ENCODE measurements at places on chromosomes 3 and 15.

- DNase-seq: no peak
Measured at GRCh38 chr3:71056327-71056726, 527.2 kb downstream of the FOXP1 start.

- no peak for DNase-seq
Measured at GRCh38 chr3:191135175-191135574, 63.9 kb upstream of the OSTN start.

DNA sequence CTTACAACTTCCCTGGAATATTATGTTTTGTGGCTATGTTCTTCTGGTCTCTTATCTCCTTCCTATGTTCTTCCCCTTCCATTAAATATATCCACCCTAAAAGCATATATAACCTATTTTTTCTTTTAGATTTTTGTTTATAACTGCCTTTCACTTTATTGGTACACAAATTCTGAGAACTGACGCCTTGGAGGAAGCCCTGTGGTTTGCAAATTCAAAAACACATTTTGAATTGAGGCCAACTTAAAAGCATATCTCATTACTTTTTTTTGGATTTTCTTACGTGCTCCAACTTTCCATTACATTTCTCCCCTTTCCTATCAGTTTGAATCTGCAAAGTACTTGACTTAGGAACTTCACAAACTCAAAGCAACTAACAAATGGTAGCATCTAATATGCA is 15.3 kb upstream of the COLQ start:
- no peak for DNase-seq

DNA sequence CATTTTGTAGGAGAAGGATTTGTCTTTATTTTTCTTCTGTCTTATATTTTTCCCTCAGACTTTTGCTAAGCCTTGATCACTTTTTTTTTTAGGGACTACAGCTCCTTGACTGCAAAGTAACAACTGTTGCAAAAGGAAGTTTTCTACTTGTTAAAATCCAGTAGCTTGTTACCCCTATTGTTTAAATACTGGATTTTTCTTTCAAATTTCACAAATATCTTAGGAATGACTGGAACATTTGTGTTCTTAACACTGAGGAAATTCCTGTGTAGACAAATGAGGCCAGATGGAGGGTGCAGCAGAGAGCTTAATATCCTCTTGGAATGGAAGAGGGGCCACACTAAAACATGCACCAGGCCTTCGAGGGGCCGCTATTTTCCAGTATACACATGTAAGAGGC is 3.2 kb upstream of the PGPEP1L start:
- DNase-seq: no peak

GRCh38 chr3:186283651-186284348 is 78.2 kb downstream of the DGKG start:
- no peak for DNase-seq

DNA sequence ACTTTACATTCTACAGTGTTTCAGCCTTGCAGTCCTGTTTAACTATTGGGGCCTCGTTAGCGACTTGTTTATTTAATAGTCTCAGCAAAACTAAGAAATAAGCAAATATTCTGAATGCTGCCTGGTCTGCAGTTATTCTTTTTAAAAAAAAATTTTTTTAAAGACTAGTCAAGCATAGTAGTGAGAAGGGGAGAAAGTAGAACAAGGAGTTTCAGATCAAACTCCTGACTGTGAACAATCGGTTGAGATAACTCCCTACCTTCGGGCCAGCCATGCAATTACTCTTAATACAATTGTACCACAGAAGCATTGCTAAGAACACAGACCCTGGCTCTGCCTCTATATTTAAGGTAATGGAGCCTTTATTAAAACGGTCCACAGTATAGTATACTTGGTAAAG is 5.8 kb upstream of the DUT start:
- DNase-seq: no peak

DNA sequence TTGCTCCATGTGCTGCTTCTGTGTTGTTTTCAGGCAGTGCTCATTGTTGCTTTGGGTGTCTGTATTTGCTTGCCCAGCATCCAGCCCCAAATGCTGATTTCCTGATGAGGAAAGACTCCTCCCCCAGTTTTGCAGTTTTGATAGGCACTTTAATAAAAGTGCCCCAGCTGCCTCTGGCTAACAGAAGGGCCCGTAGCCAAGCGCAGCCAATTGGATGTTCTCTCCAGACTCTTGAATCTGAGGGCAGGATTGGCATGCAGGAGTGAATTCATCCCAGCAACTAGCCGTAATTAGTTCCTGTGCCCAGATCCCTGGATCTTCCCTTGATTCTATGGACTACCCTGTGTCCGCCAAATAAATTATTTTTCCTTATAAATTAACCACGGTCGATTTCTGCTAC is 14.8 kb upstream of the SEMA5B start:
- no peak for DNase-seq

DNA sequence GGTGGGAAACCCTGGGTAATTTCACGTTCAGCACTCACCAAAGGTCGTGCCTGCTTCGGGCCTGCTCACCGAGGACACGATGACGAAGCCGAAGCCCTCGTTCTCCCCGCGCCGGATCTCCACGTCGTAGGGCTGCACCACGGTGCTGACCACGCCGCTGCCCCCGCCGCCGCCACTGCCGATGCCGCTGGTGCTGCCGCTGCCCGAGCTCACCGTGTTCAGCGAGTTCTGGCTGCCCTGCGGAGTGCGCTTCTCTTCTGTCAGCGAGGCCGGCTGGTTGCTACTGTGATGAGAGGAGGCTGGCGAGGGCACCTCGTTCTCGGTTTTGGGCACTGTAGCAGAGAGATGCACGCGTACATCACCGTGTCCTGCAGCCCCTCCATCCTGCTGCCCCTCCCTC is 659.5 kb downstream of the MAGI1 start:
- DNase-seq: no peak

DNA sequence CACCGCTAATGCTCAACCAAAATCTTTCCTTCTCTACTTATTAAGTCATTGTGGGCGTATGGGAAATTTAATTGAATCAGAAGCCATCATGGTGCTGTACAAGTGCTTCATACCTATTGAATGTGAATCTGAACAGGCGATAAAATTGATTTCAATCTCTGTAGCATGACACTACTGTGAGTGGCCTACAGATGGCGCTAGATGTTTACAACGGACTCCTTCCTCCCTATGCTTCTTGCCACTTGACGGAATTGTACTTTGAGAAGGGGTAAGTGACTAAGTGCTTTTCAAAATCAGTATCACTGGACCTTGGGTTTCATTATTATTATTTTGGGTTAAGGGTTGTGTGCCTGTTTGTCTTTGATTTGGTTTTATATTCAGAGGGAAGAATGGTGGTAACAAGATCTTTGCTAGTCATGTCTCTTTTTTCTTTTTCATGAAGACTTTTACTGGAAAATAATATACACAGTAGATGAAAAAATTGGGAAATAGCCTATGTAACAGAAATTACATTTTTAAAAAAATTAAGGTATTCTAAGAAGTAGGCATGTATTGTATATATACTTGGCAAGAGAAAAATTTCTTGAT is 35.4 kb downstream of the ACP3 start:
- DNase-seq: peak; percentile 84

DNA sequence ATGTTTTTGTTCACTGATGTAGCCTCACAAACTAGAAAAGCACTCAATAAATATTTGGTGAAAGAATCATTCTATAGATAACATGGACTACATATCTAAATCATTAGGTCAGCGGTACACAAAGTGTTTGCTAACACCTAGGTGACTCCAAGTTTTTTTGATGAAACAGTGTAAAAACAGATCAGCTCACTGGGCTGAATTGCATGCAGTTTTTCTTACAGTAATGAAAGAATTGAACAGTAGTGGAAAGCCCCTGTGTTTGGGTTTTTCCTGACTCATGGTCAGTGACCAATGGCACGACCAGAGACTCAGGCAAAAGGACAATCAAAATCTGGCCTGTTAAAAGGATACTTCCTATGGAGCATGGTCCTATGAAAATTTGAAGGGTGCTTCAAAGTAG is 384.3 kb upstream of the EPHA6 start:
- DNase-seq: no peak

- DNase-seq: no peak
Measured at GRCh38 chr15:95353512-95353911, 977.0 kb upstream of the NR2F2 start.

DNA sequence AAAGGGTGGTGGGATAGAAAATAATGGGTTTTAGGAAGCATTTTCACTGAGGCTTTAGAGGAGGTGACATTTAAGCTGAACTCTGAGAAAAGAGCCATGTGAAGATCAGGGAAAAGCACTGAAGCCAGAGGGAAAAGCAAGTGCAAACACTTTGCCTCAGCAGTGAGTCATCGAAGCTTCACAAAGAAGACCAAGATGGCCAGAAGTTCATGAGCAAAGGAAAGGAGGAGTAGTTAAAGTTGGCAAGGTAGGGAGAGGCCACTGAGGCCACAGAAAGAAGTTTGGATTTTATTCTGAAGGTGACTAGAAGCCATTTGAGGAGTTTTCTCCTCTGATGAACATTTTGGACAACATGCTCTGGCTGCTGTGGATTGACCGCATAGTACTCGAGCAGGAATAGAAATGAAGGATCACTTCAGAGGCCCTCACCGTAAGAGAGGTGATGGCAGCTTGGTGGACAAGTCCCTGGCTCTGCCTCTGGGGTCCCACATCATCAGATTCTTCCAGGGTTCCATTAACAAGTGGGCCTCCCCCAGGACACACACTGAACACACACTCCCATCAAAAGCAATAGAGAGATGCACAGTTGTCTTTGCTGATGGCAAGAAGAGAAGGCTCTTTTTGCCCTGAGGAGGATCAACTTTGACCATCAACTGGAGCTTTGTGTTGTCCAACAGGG is 75.5 kb downstream of the TOP2B start:
- DNase-seq: no peak

DNA sequence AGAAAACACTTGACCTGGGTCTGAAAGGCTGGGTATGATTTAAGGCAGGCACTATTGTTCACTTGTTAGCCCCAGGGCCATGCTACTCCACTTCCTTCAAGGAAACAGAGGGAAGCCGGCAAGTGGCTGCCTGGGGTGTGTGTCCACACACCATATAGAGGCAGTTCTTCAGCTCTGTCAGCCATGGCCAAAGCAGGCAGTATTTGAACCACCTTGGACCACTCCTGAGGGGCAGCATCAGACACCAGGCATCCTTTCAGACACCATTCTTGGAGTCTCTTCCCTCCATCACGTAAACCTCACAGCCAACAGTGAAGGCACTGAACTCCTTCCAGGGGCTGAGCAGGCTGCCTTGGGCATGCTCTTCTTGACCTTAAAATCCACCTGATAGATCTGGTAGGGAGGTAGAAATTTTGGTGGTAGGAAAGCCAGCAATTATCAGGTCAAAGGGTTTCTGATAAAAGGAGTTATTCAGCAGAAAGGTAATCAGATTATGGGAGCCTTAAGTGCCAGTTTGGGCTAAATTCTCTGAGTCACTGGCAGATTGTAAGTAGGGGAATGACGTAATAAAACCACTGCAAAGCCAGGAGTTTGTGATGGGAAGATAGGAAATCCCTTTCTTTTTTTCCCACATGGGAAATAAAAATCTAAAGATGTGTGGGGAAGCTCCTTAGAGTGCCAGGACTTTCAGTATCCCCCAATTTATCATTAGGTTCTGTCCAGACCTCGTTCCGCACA is 20.2 kb downstream of the TGFBR2 start:
- DNase-seq: no peak

- no peak for DNase-seq
Measured at GRCh38 chr3:115292677-115293165, 145.6 kb upstream of the ZBTB20 start.

- DNase-seq: no peak
Measured at GRCh38 chr3:156516284-156516683, 38.6 kb downstream of the SSR3 start.

DNA sequence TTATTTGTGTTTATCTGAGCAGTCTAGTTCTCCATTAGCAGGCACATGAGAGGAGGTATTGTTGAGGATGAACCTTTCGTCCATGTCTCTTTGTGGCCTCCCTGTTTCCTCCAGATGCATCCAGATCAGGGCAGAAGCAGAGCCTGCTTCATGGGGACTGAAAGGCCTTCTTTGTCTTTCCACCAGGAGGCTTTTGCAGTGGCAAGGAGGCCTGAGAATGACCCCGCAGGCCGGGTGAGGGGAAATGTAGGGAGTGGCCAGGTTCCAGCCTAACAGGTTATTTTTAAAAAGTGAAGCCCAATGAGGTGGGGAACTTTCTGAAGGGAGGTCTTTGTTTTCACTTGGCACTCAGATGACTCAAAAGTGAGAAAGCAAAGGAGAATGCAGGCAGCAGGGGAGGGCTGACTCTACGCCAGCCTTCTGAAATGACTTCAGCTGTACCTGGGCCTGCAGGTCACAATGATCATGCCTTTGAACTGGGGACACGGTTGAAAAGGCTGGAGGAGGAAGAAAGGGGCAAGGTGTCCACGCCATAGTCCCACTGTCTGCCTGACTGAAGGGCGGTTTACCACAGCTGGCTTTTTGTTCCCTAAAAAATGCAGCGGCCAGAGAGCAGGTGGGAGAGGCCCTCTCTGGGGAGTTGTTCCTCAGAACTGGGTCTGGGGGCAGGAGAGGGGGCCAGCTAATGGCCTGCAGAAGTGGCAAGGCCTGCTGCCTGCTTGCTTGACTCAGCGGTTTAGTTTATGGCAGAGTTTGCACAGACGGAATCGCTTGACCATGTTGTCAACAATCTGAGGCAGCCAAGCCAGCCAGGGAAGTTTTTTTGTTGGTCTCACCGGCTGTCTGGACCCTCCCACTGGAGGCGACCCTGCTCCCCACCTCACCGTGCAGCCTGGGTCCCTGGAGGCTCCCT is 28.7 kb downstream of the CMTM7 start:
- DNase-seq: peak; percentile 93

- DNase-seq: no peak
Measured at GRCh38 chr15:49236869-49237268, 66.8 kb downstream of the GALK2 start.

DNA sequence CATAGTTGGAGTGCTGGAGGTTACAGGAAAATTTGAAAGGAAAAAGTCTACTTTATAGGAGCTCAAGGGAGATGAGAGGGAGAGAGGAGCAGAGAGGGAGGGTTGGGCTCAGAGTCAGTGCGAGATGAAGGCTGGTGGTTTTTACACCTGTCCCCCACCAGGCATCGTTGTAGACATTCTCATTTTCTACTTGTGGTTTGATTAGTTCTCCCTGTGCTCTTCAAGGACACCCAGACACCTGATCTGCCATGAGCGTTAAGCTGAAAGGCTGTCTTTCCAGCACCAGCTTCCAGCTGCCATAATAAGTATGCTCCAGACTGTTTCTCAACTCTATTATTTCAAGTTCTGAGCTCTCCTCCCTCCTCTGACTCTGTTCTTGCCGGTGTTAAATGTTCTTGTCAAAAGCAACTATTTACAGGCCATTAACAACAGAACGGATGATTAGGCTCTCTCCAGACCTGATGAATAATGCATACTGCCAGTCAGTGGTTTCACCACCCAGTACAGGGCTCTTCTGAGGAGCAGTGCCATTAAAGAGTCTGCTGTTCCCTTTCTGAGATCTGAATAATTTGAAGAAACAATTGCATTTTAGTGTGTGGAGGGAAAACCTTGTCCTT is 514.6 kb upstream of the MCTP2 start:
- no peak for DNase-seq

- DNase-seq: no peak
Measured at GRCh38 chr3:12415014-12415680, 69.1 kb upstream of the TSEN2 start.

All from Calu3 (cell line).